ENCODE measurements at places on chromosomes 6 and 20. TPM values are rescaled to one million over a fixed set of nuclear protein-coding genes. Genes with fewer than 3 reads are reported as not detected.

Gene NR2E1
- not detected for total RNA-seq

Gene VWA7
- total RNA-seq = 0.38 TPM

Gene BNIP5
- total RNA-seq = not detected

Gene ARG1
- total RNA-seq = not detected

Gene WDR27
- total RNA-seq = 21.9 TPM

Gene ISM1
- 0.06 TPM for total RNA-seq
